ENCODE measurements at places on chromosomes 5 and 9.

- DNase-seq, result no peak
These were observed 481.9 kb downstream of the CHSY3 start for GRCh38 chr5:130386155-130386554.

- no peak for DNase-seq
These were observed 173.4 kb upstream of the NR3C1 start for GRCh38 chr5:143576711-143577484.

GRCh38 chr5:63629951-63630630 lies 332.2 kb downstream of the HTR1A start:
- DNase-seq, result no peak

DNA sequence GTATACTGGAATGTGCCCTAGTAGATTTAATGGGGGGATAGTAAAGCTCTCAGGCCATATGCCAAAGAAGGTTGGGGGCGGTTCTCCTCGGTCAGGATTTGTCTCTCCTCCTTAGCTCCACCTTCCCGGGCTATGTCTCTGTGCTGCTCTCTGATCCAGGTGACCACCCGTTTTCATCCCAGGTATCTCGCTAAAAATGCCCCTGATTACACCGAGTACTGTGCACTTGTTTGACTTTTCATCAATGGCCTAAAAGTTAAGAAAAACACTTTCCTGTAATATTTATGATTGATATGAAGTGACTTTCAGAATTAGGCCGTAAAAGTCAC lies 724 bp downstream of the NDUFS6 start:
- DNase-seq, result peak; percentile 58

- DNase-seq, result no peak
These were observed 83.0 kb downstream of the OXCT1 start for GRCh38 chr5:41787265-41787664.

GRCh38 chr9:1869843-1870242 lies 145.3 kb upstream of the SMARCA2 start:
- peak; percentile 86 for DNase-seq

- no peak for DNase-seq
These were observed 239.4 kb downstream of the NSG2 start for GRCh38 chr5:174284873-174285272.

- DNase-seq, result peak; percentile 86
These were observed 59.0 kb downstream of the MAT2B start for GRCh38 chr5:163564321-163564938.

DNA sequence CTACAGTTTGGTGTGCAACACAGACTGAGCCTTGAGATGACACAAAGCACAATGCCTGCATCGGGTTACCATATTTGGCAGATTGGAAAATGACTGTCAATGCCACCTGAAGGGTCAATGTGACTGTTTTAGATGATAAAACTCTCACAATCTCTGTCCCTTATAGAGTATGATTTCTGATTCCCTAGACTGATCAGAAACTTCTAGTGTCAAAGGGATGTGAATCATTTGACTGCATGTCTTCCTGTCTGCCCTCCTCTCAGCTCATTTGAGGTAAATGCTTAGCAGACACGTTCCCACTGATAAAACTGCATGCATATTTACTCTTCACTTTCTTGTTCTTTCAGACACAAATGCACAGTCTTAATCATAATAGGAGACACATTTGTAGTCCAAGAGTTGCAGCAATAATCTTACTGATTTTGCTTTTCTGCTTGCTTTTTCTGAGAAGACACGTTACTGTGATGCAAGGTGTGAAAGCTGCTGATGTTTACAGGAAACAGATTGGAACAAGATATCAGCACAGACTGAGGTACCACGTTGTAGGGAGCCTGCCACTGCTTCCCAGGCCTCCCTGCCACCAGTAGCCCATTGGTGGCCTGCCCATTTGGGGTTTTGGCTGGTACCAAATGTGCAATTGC lies 77.8 kb downstream of the GCNT4 start:
- DNase-seq, result no peak

DNA sequence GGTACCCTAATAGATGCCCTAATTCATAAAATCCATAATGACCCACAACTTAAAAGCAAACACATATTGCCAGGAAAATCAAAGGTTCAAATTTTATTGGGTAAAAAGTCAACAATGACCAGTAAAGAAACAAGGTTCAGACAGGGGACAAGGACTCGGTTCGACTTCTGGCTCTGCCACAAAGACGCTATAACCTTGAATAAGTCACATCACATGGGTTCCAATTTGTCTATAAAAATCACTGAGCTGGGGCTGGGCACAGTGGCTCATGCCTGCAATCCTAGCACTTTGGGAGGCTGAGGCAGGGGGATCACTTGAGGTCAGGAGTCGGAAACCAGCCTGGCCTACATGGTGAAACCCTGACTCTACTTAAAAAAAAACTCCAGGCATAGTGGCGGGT lies 80.5 kb downstream of the SERINC5 start:
- no peak for DNase-seq

Data from Karpas-422 (cell line).